PC-3 (cell line): ENCODE measurements at places on chromosomes 1 and 21.
A peak's percentile ranks its signal among the peaks of the same experiment; 100 is the strongest.

DNA sequence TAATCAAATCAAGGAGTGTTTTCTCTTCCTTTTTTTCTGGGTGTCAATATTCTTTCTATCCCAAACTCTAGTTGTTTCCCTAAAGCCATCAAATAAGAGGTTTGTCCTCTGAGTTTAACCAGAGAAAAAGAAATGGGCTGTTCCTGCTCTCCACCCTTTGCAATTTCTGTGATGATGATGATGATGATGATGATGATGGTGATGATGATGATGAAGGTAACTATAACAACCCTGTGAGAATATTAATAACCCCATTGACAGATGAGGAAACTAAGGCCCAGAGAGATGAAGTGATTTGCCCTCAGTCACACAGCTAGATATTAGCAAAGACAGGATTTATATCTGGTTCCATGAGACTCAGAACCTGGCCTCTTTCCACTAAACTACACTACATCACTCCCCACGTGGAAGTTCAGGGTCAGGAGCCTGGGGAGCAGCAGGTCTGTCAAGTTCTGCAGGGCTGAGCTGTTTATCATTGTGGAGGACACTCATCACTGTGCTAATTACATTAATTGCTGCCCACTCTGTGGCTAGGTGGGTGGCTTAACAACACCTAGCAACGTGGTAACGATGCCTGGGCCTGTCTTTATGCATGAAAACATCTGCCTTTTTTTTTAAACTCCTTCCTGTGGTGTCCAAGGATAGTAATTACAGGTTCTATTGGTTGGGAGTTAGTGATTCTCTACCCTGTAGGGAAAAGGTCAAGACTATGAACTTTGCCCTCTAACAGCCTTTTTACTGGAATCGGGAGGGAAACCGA, 19.0 kb upstream of the JUN start:
- DNase-seq = no peak

- DNase-seq = peak; percentile 24
These were observed 74.4 kb downstream of the CD58 start for GRCh38 chr1:116496380-116496779.

DNA sequence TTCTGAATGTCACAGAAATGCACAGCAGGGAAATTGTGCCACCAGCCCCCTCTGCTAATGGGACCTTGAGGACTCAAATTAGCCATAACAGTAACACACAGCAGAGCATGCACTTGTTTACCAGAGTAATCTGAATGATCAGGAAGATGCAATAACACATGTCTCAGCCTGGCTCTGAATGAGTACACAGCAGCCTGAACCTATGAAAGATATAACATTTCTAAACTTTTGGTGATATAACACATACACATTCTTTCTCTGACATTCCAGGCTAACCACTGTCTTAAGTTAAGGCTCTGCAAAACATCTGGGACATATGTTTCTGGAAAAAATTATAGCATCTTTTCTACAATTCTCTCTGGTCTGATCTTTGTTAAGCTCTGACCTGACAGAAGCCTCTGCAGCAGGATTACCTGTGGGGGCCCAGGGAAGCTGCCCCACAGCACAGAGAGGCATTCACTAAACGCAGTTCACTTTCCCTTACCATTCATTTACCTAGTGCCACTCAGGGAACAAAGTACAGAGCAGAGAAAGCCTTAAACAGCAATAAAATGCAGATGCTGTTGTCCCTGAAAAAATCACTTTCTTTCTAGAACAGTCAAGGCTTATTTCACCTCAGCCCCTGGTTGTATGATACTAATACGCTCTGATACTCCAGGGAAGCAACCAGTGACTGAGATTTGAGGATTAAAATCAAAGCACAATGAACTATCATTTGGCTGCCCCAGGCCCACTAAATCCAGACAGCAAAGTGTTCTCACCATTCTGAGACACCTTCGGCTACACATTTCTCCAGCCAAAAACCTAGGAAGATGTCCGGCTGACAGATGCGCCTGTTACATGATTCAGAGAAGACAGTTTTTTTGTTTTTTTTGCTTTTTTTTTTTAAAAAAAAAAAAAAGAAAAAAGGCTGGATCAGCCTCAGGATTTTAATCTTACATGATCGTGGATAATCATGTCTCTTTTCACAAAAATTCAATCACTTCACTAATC, 54.0 kb upstream of the CNN3 start:
- DNase-seq = no peak

GRCh38 chr1:112342558-112342957, 53.5 kb upstream of the CTTNBP2NL start:
- no peak for DNase-seq

DNA sequence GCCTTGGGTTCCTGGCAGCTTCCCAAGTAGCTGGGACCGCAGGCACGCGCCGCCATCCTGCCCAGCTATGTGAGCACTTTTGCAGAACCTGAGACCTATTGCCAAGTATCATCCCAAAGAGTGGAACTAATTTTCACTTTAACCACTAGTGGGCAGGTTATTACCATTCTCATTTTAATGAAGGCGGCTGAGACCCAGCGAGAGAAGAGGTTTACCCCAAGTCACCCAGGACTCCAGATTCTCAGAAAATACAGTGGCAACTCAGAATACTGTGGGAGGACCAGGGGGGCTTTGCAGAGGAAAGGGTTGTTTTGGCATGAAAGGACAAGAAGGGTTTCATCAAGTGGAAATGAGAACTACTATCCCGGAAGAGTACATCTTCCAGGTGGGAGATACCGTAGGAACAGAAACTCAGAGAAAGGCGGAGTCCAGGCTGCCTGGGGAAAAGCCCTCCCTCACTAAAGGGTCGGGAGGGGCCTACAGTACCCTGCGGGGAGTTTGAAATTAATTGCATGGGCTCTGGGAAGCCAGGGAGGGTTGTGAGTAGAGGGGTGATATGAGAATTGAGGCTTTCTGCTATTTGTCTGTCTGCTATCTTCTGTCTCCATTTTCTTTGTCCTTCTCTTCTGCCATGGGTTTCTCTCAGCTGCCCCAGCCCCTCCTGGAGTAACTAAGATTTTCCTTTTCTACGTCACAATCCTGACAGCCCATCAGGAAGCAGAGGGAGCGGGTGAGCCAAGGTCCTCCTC, 7.2 kb upstream of the SEMA4A start:
- DNase-seq = peak; percentile 97

GRCh38 chr1:107692580-107693345, 272.2 kb downstream of the VAV3 start:
- DNase-seq = peak; percentile 40

- DNase-seq = peak; percentile 88
These were observed 40.2 kb upstream of the KIF1B start for GRCh38 chr1:10170239-10170574.

DNA sequence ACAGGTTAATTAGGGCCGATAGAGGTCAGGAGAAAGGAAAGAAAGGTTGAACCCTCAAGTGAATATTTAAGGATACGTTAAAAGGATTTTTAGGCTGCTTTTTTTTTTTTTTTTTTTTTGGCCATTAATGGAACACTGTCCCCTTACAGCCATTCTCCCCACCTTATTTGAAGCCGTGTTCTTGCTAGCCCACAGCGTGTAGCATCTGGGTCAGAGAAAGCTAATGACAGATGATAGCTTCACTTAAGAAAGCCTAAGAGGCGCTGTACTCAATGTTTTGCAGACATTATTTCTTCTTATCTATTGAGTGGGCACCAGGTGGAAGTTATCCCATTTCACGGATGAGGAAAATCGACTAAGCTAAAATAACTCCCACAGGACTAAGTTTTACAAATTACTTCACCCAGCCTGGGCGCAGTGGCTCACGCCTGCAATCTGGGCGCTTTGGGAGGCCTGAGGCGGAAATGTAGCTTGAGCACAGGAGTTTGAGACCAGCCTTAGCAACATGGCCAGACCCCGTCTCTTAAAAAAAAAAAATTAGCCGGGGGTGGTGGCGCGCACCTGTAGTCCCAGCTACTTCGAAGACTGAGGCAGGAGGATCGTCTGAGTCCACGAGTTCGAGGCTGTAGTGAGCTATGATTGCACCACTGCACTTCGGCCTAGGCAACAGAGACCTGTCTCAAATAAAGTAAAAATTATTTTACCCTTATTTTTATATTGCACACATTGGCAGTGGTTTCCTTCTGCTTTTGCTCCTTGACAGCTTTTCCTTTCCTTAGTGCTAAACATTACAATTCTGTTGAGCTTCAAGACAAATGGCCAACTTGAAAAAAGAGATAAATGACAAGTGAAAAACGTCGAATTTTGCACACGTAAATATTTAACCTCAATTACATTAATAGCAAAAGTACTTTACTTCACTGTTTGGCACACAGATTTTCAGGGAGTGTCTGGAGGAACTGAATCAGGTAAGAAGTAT, 1.1 kb upstream of the PHTF1 start:
- no peak for DNase-seq

GRCh38 chr1:237705462-237705861, 185.3 kb downstream of the ZP4 start:
- no peak for DNase-seq

DNA sequence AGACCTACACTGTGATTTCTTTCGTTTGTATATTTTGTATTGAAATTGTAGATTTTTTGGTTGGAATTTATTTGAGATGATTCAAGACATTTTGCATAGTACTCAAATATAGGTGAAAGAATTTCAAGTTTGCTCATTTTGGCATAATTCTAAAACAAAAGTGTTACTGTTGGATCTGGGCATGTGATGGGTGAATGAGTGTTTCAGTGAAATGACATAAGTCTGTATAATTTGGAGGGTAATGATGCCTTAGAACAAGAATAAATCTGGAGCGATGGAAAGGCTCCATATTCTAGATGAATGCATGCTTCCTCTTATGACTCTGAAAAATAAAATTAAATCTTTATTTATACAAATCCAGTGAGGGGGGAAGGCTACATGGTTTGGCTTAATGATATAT, 41.0 kb downstream of the NFIA start:
- DNase-seq = no peak

DNA sequence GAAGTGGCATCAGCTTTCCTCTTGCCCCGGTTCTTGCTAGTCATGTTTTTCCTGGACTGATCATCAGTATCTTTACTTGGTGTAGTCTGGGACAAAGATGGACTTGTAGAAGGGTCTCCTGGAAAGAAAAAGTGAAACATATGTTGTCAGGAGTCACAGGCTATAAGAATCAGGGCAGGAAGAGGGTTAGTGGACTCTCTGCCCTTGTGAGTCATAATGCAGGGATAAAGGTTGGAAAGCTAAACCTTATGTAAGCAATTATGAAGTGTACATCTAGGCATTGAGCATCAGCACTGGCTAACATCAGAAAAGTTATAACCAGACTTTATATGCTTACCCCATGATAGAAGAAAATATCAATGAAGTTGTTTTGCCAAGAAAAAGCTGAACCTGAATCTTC, 51.2 kb downstream of the XKR8 start:
- no peak for DNase-seq

DNA sequence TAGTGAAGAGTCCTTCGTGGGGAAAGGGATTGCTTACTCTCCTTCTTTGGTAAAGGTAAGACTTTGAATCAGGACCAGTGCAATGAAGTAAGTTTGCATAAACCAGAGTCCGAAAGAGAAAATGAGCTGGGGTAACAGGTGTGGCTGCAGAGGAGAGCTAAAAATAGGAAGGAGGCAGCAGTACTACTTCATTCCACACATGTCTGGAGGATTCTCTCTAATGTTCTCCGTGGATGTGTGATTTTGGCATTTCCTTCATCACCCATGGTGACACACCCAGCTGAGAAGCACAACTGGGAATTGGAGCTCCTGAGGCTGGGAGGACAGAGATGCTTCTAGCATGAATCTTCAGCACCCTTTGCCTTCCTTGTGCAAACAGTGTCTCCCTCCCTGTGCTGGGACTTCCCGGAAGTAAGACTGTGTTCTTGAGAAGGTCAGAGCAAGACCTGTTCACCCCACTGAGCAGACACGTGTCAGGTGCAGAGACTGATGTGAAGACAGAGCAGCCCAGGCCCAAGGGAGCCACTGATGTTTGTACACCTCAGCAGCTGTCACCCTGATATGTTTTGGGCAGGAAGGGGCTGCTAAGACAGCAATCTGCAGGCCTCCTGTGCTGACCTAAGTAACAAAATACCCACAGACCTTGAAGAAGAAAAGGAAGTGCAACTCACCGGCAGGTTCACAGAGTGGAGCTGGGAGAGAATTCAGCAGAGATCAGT, 13.3 kb downstream of the FCRL1 start:
- DNase-seq = no peak

DNA sequence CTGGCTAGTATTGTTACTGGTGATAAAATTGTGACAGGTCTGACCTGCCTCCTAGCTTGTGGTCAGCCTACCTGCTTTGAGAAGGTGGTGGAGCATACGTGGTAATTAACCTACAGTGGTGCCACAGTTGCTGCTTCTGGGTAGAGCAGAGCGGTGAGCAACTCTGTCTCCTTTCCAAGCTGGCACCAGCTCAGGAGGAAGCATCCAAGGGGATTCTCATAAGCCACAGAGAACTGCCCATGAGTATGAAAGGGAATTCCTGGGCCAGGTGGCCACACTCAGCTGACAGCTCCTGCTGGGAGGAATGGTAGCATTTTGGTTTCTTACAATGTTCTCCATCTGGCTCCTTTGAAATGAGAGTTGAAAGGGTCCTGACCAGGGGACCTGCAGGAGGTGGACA, 39.4 kb downstream of the ATP2B4 start:
- no peak for DNase-seq

- DNase-seq = no peak
These were observed 92.9 kb downstream of the DPYD start for GRCh38 chr1:97827887-97828286.

DNA sequence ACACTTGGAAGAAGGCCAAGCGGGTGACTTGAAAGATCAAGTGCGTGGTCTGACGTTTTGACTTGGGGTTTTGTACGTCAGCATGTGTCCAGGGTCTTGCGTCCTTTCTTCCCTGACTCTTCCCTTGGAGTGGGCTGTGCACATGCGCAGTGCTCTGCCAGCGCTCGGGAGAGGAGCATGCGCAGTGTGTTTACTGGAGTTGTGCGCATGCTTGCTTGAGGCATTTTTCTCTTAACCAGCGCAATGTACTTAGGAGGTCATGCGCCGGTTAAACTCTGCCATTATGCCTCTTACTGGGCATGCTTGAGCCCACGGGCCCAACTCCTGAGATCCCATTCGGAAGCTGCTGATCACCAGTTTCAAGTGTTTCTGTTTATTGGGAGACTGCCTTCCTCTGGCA, 242.5 kb upstream of the AJAP1 start:
- DNase-seq = no peak

- DNase-seq = peak; percentile 37
These were observed 26.9 kb downstream of the EDARADD start for GRCh38 chr1:236421022-236421421.

DNA sequence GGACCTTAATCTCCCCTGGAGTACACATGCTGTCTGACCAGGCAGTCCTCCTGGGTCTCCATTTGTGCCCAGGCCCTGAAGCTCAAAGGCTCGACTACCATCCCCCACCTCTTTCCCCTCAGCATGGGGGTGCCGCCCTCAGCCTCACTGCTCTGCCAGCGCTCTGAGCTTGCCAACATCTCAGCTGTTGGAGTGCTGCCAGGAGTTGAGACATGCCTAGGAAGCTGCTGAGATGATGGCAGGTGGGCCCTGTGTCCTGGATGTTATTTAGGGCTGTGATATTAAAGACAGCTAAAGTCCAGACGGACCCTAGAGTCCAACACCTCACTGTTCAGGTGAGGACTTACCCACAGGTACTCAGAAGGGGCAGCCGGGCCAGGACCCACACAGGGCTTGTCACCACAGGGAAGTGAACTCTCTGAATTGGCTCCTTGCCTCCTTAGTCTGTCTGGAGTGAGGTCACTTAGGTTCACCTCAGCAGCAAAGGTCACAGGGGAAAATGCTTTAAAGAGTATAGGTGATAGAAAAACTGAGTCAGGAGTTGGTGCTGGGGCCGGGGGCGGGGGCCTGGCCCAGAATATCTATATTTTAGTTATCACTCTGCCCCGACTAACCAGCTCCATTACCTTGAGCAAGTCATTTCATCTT, 19.7 kb upstream of the KCNC4 start:
- no peak for DNase-seq
